Activated T-helper 17 cell treated with anti-CD3 and anti-CD28 coated beads, Interleukin-2, amount 50 U/mL, for 72 hours (primary cell): ENCODE measurements at places on chromosomes 2 and 18. TPM values are rescaled to one million over a fixed set of nuclear protein-coding genes. Genes with fewer than 3 reads are reported as not detected.

CCBE1 gene
- total RNA-seq: 0.08 TPM

ZNF385B gene
- not detected for total RNA-seq

TANC1 gene
- 1.7 TPM for total RNA-seq

SULT1C2 gene
- total RNA-seq: not detected

OBSL1 gene
- total RNA-seq: 1.1 TPM

LPIN2 gene
- 45.8 TPM for total RNA-seq

ADRA2B gene
- 0.09 TPM for total RNA-seq

HDLBP gene
- 319 TPM for total RNA-seq

UGT1A4 gene
- total RNA-seq: not detected

KLHL14 gene
- total RNA-seq: not detected

TXNDC2 gene
- total RNA-seq: not detected

NMUR1 gene
- total RNA-seq: 0.15 TPM

RBKS gene
- total RNA-seq: 7.7 TPM

CRYGD gene
- total RNA-seq: not detected

LYPD6B gene
- total RNA-seq: not detected

VPS4B gene
- total RNA-seq: 72.3 TPM

NPAS2 gene
- total RNA-seq: 3.9 TPM

CKAP2L gene
- 31.4 TPM for total RNA-seq

C2orf81 gene
- total RNA-seq: 9.7 TPM

LCT gene
- total RNA-seq: 1.0 TPM

FKBP1B gene
- 1.8 TPM for total RNA-seq

ACTG2 gene
- not detected for total RNA-seq

DSG1 gene
- total RNA-seq: not detected

CCDC102B gene
- 0.89 TPM for total RNA-seq

HTR2B gene
- not detected for total RNA-seq

ATP8B1 gene
- not detected for total RNA-seq

RALBP1 gene
- 53.2 TPM for total RNA-seq

GPD2 gene
- 31.6 TPM for total RNA-seq
